ENCODE measurements at places on chromosomes 2 and 18.

GRCh38 chr2:143139835-143140393 lies 10.7 kb downstream of the ARHGAP15 start:
- no peak for DNase-seq

DNA sequence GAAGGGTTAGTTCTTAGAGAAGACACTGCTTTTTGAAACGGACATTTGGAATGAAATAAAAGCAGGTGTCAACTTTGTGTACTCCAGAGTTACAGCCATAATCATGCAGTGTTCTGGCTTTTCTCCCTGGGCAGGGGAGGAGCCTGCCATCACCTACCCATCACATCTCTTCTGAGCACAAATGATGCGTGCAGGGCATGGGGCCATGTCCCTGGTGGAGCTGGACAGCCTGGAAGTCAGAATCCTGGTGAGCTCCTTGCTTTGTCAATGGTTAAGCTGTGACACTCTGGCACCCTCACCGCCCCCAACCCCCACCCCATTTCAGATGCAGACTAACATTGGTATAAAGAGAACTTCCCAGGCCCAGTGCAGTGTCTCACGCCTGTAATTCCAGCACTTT lies 53.1 kb downstream of the PDCL3 start:
- DNase-seq, result no peak

- no peak for DNase-seq
These were observed 24.1 kb downstream of the AP1S3 start for GRCh38 chr2:223813329-223813728.

DNA sequence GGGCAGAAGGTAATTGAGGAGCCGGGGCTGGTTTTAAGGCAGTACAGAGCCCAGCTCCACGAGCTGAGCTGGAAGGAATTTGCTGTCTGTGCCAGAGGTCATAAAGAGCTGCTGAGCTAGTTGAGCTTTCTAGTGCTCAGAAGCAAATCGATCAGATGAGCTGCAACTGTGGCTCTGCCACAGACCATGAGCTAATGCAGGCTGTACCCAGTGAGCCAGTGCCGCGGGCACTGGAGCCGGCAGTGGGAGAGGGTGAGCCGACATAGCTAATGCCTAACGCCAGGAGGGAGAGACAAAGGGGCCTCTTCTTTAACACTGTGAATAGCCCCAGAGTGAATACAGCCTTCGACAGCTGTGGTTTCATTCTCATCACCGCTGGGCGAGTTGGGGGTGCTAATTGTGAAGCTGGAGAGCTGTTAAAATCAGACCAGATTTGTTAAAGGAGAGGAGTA lies 410.1 kb upstream of the TCF4 start:
- no peak for DNase-seq

DNA sequence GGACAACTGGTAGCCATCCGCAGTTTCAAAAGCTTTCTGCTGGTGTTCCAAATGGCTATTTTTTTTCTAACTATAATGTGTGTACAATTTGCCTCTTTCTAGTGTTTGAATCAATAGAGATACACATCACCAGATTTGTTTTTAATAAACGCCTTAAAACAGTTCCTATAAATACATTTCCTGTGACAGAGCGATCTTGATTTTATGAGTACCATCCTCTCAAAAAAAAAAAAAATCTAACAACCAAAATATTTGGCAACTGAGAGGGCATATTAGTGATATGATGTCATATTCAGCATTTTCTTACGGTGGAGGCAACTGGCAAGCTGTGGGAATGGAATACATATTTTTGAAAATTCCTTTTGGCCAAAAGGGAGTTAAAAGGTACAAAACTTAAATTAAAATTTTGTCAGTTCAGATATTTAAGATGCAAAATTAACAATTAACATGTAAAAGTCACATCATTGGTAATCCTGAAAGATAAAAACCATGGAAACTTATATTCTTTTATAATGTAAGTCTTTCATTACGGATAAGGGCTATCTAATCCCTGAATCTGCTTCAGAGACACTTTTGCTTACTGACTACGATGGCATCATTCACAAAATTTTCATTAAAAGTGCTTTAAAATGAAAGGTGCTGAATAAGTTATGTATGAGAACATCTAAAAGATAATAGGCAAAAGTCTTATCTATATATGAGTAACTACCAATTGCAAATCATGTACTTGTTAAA lies 268.4 kb downstream of the TCF4 start:
- DNase-seq, result no peak

DNA sequence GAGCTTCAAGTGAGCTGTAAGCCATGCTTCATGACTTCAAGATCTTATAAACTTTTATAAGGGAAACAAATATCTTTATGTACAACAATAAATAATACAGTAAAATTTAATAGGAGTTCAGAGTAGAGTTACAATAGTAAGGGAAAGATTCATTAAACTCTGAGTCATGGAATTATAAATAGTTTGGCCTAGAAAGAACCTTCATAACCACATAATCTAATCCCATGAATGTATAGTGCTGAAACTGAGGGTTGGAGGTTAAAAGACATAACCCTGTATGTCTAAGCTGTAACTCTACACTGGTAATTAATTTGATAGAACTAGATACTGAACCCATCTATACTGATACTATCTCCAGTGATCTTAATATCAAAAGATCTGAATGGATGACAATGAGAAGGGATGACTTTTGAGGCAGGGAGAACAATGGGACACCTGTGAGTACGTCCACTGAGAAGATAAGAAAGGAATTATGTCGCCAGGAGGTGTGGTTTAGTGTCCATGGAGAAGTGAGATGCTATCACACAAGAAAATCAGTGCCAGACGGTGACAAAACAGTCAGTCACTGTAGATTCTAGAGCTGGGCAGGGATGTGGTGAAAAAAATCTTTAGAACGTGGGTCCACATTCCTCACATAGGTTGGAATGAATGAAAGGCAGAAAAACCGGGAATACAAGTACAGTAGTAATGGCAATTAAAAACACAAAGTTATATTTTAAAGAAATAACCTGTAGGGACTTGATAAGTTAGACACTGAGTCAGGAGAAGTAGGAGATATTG lies 1.1 kb downstream of the IL1F10 start:
- no peak for DNase-seq

- DNase-seq, result no peak
These were observed 61.5 kb upstream of the KLF7 start for GRCh38 chr2:207227062-207227748.

DNA sequence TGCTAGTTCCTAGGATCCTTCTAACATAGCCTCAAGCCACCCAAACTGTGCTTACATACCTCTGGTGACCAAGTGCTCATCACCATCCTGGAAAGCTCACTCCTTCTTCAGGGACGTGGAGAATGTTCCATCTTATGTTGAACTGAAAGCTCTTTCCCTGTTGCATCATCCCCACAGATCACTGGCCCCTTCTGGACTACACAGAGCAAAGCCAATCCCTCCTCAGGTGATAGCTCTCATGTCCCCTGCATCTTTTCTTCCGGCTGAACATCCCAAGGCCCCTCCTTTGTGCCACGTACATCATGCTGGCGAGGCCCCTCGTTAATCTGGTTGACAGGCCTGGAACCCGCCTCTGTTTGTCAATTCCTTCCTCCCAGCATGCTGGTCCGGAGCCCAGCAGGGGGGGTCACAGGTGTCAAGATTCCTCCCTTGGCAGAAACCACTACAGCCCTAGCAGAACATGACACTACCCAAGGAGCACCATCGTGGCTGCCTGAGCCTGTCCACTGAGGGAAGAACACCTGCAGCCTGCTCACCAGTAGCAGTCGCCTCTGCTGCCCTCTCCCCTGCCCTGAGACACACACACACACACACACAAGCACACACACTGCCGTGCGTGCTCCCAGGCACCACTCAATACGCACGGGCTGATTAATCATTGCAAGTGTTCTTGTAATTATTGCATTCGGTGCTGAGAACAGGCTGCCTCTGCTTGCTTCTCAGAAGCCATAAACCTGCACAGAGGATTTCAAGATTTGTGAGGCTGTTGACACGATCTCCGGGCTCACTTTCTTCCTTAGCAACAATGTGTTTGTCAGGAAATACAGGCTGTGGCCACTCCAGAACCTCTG lies 6.3 kb upstream of the KCNK3 start:
- DNase-seq, result no peak

- DNase-seq, result no peak
These were observed 16.7 kb downstream of the ZEB2 start for GRCh38 chr2:144503242-144503641.

DNA sequence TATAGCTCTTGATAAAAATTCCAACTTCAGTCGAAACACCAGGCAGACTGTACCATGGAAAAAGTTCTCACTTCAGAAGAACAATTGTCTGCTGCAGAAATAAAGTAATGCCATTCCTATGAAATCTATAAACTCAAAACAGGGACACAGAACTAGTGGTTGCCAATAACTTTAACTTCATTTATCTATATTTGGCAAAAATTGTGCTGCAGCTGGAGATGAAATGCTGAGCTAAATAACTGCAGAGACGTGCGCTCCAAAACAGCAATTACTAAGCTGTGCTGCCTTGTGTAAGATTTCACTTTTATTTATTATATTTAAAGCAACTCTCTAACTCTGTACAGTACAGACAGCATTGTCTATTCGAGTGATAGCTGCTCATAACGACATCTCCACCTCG lies 540.1 kb upstream of the ID2 start:
- no peak for DNase-seq

DNA sequence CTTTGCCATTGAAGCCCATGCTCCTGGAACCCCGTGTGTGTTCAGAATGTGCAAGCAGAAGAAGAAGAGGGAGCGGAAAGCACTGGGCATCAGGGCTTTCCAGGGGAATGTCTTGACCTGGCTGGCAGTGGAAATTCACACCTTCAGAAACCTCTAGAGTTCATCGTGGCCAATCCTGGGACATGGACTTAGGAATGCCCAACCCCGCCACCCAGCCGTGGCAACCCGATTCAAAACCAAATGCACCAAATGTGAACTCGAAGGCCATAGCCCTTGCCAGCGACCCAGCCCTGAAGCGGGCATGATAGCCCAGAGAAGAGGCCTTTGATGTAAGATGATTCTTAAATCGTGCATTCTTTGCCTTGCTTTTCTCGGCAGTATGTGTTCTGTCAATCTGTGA lies 69.4 kb downstream of the ADI1 start:
- no peak for DNase-seq

GRCh38 chr18:22279741-22280452 lies 110.5 kb downstream of the GATA6 start:
- DNase-seq, result peak; percentile 35

- no peak for DNase-seq
These were observed 288.1 kb downstream of the RNF144A start for GRCh38 chr2:7205151-7205830.

DNA sequence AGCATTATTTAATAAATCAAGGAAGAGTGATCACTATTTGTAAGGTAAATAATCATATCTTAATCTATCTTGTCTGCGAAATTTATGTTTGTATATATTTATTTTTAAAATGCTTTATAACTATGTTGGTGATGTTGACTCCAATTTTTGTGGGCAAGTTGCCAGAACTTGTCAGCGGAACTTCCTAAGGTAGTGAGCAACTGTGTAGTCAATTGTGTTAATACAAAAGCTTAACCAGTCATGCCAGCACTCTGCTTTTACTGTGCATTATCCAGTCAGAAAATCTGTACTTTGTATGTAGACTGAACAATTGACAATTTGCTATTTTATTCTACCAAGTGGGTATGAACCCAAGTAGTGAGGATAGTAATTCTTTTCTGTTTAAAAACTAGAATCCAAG lies 61.9 kb upstream of the RND3 start:
- no peak for DNase-seq

DNA sequence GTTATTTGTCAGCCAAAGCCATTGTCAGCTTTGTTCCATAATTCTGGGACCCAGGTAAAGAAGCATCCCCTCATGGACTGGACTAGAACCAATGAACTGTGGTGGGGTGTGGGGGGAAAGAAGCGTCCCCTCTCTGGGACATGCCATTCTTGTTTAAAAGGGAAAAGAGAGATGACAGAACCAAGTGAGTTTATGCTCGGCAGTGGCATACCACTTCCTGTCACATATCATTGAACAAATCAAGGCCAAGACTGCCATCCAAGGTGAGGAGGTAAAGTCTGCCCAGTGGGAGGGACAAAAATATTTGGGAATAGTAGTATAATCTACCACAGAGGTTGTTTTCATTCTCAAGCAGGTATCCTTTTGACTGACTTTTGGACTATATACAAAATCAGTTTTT lies 4.7 kb upstream of the GLS start:
- DNase-seq, result no peak

- DNase-seq, result no peak
These were observed 68.0 kb upstream of the KLF7 start for GRCh38 chr2:207233731-207234130.

- no peak for DNase-seq
These were observed 2.1 kb downstream of the LRRTM1 start for GRCh38 chr2:80302314-80303005.

GRCh38 chr18:47595831-47596501 lies 334.5 kb downstream of the SMAD2 start:
- peak; percentile 5 for DNase-seq

GRCh38 chr2:39995005-39995737 lies 216.1 kb upstream of the THUMPD2 start:
- DNase-seq, result no peak

- no peak for DNase-seq
These were observed 628 bp downstream of the PPP1R7 start for GRCh38 chr2:241150660-241151530.

- DNase-seq, result no peak
These were observed 30.8 kb downstream of the AOX1 start for GRCh38 chr2:200616656-200617055.

DNA sequence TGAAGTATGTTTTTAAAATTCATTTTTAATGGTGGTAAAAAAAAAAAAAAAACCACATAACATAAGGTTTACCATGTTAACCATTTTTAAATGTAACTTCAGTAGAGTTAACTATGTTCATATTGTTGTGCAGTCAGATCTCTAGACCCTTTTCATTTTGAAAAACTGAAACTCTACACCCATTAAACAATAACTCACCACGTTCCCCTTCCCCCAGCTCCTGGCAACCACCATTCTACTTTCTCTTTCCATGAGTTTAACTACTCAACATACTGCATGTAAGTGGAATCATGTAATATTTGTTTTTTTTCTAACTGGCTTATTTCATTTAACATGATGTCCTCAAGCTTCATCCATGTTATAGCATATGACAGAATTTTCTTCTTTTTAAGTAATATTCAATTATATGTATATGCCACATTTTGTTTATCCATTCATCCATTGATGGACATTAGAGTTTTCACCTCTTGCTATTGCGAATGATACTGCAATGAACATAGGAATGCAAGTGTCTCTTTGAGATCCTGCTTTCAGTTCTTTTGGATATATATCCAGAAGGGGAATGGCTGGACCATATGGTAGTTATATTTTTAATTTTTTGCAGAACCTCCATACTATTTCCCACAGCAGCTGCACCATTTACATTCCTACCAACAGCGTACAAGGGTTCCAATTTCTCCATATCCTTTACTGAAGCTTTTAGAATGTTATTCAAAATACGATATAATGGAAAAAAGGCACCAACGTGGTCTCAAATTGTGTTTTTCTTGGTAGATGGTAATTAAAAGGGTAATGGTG lies 91.0 kb downstream of the SPTBN1 start:
- no peak for DNase-seq

DNA sequence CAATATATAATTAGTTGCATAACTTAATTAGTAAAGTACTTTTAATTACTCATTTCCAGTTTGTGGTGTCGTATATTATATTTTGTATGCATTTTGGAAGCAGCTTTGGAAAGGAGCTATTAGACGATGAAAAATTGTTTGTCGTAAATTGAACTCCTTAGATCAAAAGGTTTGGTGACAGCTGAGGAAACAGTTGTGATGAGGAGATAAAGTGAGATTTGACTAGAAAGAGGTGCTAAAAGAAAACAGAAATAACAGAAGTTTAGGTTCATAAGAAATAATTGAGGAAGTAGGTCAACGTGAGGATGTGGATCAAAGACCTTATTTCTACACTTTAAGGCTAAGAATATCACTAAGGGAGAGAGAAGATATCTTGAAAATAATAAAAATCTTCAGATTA lies 141.9 kb upstream of the NETO1 start:
- DNase-seq, result no peak

- no peak for DNase-seq
These were observed 41.7 kb downstream of the POLR1A start for GRCh38 chr2:86064006-86064405.

Data from HTR-8/SVneo (cell line).